ENCODE measurements at places on chromosomes 11 and 22. TPM values are rescaled to one million over a fixed set of nuclear protein-coding genes. Genes with fewer than 3 reads are reported as not detected.

APOBEC3B gene
- polyA plus RNA-seq: 1.4 TPM

PLAAT3 gene
- 61.0 TPM for polyA plus RNA-seq

ENTHD1 gene
- polyA plus RNA-seq: not detected

CRYBB2 gene
- polyA plus RNA-seq: not detected

GRCh38 chr22:30324014-30324730 is 2.6 kb downstream of the TBC1D10A start:
- no peak for DNase-seq

DNA sequence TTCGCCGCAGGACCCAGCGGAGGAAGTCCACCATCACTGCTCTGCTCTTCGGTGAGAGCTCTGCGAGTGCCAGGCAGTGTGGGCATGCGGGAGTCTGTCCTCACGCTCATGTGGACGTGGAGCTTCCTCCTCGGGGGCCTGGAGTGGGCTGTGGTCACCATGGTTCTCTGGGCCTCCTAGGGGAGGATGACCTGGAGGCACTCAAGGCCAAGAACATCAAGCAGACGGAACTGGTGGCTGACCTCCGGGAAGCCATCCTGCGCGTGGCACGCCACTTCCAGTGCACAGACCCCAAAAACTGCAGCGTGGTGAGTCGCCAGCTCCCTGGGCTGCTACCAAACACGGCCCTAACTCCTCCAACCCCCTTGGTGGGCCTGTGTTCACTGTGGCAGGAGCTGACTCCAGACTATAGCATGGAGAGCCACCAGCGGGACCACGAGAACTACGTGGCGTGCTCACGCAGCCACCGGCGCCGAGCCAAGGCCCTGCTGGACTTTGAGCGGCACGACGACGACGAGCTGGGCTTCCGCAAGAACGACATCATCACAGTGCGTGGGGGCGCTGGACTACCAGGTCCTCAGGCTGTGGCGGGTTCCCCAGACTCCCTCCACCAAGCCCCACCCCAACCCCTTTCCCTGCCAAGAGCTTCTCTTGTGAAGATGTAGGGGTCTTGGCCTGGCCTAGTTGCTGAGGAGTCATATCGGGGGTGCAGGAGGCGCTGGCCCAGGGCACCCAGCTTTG is 36.8 kb downstream of the SGSM3 start:
- DNase-seq: no peak

DNA sequence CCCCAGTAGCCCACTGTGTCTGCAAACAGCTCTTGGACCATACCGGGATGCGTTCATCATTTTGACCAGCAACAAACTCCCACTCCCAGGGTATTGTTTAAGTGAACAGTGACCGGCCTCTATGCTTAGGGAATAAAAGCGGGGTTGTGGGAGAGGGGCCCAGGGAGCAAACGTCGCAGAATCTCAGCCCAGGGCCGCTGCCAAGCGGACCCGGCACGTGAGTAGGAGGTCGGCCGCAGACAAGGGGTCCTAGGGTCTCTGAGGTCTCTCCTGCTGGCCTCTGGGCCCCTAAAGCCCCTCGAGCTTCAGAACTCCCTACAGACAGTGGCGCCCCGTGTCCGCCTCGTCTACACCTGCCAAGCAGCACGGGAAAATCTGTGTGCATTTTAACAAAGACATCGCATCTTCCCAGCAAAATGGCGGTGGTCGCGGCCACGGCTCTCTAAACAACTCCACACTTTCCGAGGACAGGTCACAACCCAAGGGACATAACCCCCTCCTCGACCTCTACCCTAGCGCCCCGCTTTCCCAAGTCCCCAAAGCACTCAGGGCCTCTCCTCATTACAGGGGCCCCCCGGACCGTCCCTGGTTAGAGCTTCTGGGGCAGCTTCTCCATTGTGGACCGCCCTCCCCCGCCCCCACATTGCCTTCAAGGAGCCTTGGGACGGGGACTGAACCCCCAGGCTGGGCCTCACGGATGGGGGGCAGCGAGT is 3.9 kb upstream of the GCAT start:
- DNase-seq: no peak

DNA sequence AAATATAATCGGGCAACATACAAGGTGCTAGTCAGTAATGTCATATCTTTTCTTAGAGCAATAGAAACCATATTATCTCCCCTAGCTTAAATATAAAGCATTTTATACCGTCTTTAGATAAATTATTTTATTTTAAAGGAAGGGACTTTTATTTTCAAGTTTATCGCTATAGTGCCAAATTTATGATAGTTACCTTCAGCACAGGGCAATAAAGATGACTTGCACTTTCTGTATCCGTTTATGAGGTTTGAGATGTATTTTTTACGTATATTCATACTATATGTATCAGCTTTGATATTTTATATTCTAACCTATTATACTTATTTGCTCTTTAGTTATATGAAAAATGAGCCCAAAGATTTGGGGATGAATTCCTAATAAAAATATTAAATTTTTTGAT is 61.6 kb upstream of the CARD18 start:
- no peak for DNase-seq

DNA sequence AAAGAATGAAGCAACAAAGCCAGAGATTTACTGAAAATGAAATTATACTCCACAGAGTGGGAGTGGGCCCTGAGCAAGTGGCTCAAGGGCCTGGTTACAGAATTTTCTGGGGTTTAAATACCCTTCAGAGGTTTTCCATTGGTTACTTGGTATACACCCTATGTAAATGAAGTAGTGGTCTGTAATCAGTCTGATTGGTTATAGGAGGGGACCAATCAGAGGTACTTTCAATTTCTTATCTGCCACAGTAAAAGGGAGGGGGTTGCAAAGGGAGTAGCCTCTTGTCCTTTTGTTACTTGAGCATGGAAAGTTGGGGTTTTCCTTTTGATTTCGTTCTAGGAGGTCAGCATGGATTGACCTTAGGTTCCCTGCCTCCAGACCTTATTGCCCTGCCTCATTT is 63.5 kb downstream of the ATM start:
- no peak for DNase-seq

DNA sequence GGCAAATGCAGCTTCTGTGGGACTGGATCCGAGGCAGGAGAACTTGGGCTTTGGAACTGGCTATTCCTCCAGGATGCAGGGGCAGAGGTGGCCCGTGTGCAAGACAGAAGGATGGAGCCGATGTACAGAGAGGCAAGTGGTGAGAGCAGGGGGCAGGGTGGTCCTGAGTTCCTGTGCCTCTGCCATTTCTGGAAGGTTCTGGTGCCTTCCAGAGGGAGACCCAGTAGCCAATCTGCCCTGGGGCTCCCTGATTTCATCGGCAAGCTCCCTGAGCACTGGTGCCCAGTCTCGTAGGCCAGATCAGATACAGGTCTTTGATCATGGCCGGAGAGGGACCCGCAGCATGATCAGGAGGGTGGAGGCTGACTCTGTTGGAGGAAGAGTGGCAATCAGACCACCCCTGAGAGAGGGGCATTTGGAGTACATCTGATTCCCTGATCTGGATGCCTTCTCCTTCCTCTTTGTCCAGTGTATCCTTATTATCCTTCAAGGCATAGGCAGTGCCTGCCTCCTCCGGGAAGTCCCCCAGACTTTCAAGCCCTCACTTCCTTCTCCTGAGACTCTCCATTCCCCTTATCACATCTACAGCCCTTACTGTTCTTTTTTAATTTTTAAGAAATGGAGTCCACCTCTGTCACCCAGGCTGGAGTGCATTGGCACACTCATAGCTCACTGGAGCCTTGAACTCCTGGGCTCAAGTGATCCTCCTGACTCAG is 9.7 kb downstream of the MRGPRD start:
- no peak for DNase-seq

DNA sequence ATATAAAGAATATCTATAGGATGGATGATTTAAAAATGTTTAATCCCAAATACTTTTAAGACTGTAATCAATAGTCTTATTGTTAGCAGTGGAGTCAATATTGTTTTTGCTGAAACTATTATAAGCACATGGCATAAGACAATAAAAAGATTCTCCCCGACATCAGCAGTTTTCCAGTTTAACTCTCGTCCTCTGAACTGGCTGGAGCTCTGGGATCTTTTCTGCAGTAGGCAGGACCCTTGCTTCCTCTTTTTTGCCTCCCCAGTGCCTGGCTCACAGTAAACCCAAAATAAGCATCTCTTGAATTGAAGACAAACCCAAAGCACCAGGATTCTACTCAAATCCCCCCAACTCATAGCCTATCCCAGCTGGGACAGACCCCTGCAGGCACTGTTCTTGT is 32.9 kb downstream of the KCNJ1 start:
- no peak for DNase-seq

- DNase-seq: no peak
These were observed 20.7 kb downstream of the LHFPL7 start for GRCh38 chr22:24925586-24926427.

DNA sequence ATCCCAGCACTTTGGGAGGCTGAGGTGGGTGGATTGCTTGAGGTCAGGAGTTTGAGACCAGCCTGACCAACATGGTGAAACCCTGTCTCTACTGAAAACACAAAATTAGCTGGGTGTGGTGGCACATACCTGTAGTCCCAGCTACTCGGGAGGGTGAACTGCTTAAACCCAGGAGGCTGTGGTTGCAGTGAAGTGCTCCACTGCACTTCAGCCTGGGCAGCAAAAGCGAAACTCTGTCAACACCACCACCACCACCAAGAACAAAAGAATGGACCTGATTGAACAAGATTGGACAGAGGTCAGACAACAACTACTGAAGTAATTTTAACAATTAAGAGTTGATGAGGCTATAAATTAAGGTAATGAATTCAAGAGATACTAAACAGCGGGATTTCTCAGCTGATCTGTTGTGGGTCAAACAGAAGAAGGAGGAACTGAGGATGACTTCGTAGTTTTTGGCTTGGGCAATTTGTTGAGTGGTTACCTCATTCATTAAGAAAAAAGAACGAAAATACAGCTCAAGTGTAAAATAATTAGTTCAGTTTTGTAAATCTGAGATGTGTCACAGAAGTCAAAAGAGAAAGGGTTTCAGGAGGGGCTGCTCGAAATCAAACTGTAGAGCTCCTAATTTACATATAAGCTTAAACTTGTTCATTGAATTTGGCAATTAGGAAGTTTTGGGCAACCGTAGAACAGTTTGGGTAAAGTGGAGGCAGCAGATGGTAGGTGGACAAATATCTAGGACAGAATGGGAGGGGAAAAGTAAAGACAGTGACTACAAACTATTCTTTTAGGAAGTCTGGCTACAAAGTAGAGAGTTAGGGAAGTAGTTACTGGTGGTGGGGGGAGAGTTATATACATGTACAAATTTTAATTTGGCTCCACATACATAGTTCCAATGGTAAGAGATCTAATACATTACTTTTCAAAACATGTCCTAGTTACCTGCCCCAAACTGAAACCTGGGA is 4.5 kb downstream of the IL18 start:
- DNase-seq: no peak

Data from forelimb muscle (tissue), 1 donor.